Stromal cell of bone marrow (primary cell): ENCODE measurements at places on chromosomes 3 and 15.
A peak's percentile ranks its signal among the peaks of the same experiment; 100 is the strongest.

GRCh38 chr15:79989682-79990081 is 18.7 kb upstream of the BCL2A1 start:
- no peak for DNase-seq

- DNase-seq, result no peak
Observed at GRCh38 chr3:194800002-194800401, 114.3 kb downstream of the FAM43A start.

DNA sequence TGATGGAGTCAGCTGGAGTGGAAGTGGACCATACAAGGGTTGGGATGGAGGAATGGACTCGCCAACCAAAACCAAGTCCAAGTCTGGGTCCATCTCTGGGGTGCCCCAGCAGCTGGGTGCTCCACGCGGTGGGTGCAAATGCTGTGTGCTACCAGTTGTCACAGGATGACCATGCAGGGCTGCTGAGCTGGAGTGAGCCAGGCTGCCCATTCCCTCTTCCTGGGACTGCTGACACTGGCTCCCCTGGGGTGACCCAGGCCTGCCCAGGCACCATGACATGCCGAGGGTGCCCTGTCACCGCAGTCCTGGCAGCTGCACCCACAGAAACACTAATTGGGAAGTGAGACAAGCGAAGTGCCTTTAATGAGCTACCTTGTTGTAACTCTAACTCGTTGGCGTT is 140.2 kb downstream of the TPRA1 start:
- DNase-seq, result no peak

DNA sequence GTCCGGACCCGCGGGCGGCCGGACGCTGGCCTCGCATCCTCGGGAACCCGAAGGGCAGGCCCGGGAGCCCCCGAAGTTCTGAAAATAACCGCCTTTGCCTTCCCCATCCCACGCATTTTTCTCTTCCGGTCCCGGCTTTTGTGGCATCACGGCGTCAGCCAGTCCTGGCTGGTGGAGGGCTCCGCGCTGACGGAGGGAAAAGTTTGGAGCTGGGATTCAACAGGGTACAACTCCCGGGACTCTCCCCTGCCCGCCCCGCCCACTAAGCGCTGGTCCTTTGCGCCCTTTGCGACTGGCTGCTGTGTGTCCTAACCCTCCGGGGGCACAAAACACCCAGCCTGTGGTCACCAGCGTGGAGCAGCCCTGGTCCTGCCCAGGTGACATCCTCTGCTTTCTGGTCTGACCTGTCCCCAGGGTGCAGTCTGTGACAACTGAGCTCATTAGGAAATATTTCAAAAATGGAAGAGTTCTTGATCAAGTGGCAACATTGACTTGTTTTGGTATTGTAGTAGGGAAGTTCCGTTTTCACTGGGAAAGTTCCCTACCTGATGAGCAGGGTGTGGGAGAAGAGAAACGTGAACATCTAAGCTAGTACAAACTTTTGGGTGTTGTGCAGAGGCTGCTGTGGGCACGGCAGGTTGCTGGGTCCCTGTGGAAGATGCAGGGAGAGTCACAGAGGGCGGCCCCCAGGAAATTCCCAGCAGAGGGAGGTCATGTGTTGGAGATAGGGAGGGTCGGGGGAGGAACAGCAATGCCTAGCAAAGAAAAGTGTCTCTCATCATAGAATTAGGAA is 775 bp downstream of the ARNT2 start:
- no peak for DNase-seq

- DNase-seq, result no peak
Observed at GRCh38 chr15:96629511-96629910, 299.0 kb downstream of the NR2F2 start.

- peak; percentile 4 for DNase-seq
Observed at GRCh38 chr3:55567615-55568014, 80.5 kb upstream of the WNT5A start.

- peak; percentile 1 for DNase-seq
Observed at GRCh38 chr3:145557405-145557804, 603.6 kb downstream of the PLOD2 start.

DNA sequence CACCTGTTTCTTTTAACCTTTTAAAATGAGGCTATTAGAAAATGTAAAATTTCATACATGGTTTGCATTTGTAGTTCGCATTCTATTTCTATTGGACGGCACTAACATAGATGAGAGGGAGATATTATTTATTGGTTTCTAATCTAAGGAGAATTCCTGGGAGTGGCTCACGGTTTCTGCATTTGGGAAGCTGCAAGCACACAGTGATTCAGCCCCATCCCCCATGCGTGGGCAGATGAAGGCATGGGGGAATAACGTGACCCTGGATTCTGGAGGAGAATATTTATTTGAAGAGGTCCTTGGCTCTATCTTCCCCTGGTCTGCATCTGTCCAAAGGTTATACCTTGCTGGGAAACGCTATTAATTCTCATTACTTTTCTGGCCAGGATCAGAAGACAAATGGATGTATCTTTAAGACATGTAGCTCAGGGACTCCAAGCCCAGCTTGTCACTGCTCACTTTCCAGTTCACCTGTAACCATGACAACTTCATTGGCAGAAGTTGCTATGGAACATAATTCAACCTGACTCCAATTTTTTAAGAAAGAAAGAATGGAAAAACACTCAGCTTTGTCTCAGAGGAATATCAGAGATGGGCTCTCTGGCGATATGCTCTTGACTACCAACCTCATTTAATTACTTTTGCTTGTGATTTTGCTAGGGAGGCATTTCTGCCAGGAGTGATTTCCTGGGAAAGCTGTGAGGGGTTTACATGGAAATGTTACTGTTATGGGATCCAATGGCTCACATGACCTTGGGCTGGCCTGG is 27.2 kb upstream of the POMGNT2 start:
- DNase-seq, result no peak

- DNase-seq, result no peak
Observed at GRCh38 chr3:101217472-101218245, 102.7 kb downstream of the IMPG2 start.

DNA sequence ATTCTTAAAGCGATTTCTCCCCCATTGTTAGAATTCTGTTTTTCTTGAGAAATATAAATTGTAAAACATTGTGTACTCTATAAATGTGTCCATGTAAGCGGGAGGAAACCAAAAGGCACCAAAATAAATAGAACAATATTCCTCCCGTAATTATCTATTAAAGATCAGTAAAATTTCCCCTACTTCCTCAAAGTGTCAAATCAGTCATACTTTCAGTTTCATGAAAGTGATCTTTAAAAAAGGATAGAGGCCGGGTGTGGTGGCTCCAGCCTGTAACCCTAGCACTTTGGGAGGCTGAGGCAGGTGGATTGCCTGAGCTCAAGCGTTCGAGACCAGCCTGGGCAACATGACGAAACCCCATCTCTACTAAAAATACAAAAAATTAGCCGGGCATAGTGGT is 278.9 kb downstream of the MECOM start:
- DNase-seq, result no peak

DNA sequence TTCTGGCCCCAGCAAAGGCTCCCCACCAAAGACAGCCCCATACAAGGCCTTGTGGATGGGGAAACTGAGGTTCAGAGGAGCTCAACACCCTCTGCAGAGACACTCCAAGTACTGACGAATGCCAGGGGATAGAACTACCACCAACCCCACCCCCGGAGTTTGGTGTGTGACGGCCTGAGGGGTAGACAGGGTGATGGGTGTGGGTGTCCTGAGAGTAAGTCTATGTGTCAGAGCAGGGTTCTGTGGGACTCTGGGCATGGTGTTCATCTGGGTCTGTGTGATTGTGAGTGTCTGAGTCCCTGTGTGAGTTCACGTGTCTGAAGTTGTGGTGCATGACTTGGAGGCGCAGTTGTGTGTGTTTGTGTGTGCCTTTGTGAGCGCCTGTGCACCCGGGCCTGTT is 7.4 kb downstream of the PTH1R start:
- no peak for DNase-seq

- no peak for DNase-seq
Observed at GRCh38 chr3:41740374-41740886, 221.5 kb downstream of the ULK4 start.

- DNase-seq, result no peak
Observed at GRCh38 chr3:149902498-149903139, 68.1 kb downstream of the PFN2 start.
